A549 treated with AZD2906 at 1 μM for 4 hours (cell line): ENCODE measurements at places on chromosomes 5 and 9. TPM values are rescaled to one million over a fixed set of nuclear protein-coding genes. Genes with fewer than 3 reads are reported as not detected.

The FCN2 gene
- total RNA-seq = not detected in 5 replicates

The PIP5K1B gene
- total RNA-seq = 0.04 TPM in 1 of 5 replicates, not detected in the others

The IL4 gene
- not detected in 5 replicates for total RNA-seq

The TSSK1B gene
- total RNA-seq = not detected in 5 replicates

The GARIN3 gene
- not detected in 5 replicates for total RNA-seq

The FOXD1 gene
- 12.2 to 19.4 TPM (median 17.7 TPM) in 5 replicates for total RNA-seq

The LCN1 gene
- 0.17 to 0.26 TPM (median 0.20 TPM) in 3 of 5 replicates, not detected in the others for total RNA-seq

The MRPL41 gene
- total RNA-seq = 48.3 to 105 TPM (median 92.7 TPM) in 5 replicates

The SAPCD2 gene
- 14.8 to 26.1 TPM (median 23.7 TPM) in 5 replicates for total RNA-seq

The PCDHGA4 gene
- 0.06 to 0.13 TPM (median 0.11 TPM) in 5 replicates for total RNA-seq

The SPEF2 gene
- total RNA-seq = 1.5 to 2.4 TPM (median 1.7 TPM) in 5 replicates

The NTMT1 gene
- 85.0 to 95.0 TPM (median 89.5 TPM) in 5 replicates for total RNA-seq

The FAM151B gene
- total RNA-seq = 1.0 to 1.7 TPM (median 1.7 TPM) in 5 replicates

The AMACR gene
- 14.1 to 17.7 TPM (median 15.9 TPM) in 5 replicates for total RNA-seq

The EQTN gene
- total RNA-seq = 0.16 to 0.20 TPM in 2 of 5 replicates, not detected in the others

The CTXN3 gene
- total RNA-seq = not detected in 5 replicates

The PCDHGA3 gene
- 0.02 to 0.03 TPM in 2 of 5 replicates, not detected in the others for total RNA-seq

The ACO1 gene
- 26.2 to 27.7 TPM (median 26.4 TPM) in 5 replicates for total RNA-seq

The CER1 gene
- total RNA-seq = not detected in 5 replicates

The ANKRD55 gene
- 0.06 TPM in 1 of 5 replicates, not detected in the others for total RNA-seq

The BTNL8 gene
- total RNA-seq = 0.06 TPM in 1 of 5 replicates, not detected in the others

The TPPP gene
- 6.6 to 8.2 TPM (median 7.4 TPM) in 5 replicates for total RNA-seq

The PCDHGA7 gene
- 0.71 to 1.2 TPM (median 0.76 TPM) in 5 replicates for total RNA-seq

The ZBTB26 gene
- 1.2 to 1.9 TPM (median 1.9 TPM) in 5 replicates for total RNA-seq

The IL9 gene
- not detected in 5 replicates for total RNA-seq

The FAM200C gene
- total RNA-seq = 1.5 to 1.8 TPM (median 1.6 TPM) in 5 replicates

The SPINK1 gene
- 0.68 to 1.9 TPM (median 1.1 TPM) in 5 replicates for total RNA-seq

The DMRTA1 gene
- total RNA-seq = 0.52 to 0.70 TPM (median 0.65 TPM) in 5 replicates

The GLRA1 gene
- not detected in 5 replicates for total RNA-seq

The SLC6A7 gene
- 0.02 to 0.03 TPM in 2 of 5 replicates, not detected in the others for total RNA-seq

The PFN3 gene
- total RNA-seq = not detected in 5 replicates

The SCGB3A2 gene
- not detected in 5 replicates for total RNA-seq

The HOMER1 gene
- total RNA-seq = 2.5 to 7.1 TPM (median 3.5 TPM) in 5 replicates

The MIER3 gene
- 6.4 to 17.8 TPM (median 8.3 TPM) in 5 replicates for total RNA-seq

The INSYN2B gene
- total RNA-seq = 0.07 to 0.31 TPM (median 0.11 TPM) in 5 replicates

The SELENOP gene
- total RNA-seq = 0.15 to 0.58 TPM (median 0.37 TPM) in 5 replicates

The IL7R gene
- 0.25 to 0.49 TPM (median 0.30 TPM) in 5 replicates for total RNA-seq

The PCDHAC2 gene
- 3.2 to 5.7 TPM (median 3.6 TPM) in 5 replicates for total RNA-seq

The PCDHA9 gene
- 0.01 TPM in 2 of 5 replicates, not detected in the others for total RNA-seq

The BAAT gene
- 0.31 to 0.49 TPM (median 0.46 TPM) in 5 replicates for total RNA-seq

The HMMR gene
- 19.7 to 28.1 TPM (median 22.9 TPM) in 5 replicates for total RNA-seq

The DUSP1 gene
- 523 to 674 TPM (median 614 TPM) in 5 replicates for total RNA-seq

The UHRF2 gene
- total RNA-seq = 23.0 to 28.1 TPM (median 27.6 TPM) in 5 replicates

The BICD2 gene
- 28.4 to 34.4 TPM (median 31.4 TPM) in 5 replicates for total RNA-seq
